ENCODE measurements at places on chromosomes 7 and 10.

GRCh38 chr7:18467011-18467410 is 28.5 kb upstream of the HDAC9 start:
- no peak for DNase-seq

GRCh38 chr10:132554053-132554990 is 16.7 kb downstream of the INPP5A start:
- no peak for DNase-seq

DNA sequence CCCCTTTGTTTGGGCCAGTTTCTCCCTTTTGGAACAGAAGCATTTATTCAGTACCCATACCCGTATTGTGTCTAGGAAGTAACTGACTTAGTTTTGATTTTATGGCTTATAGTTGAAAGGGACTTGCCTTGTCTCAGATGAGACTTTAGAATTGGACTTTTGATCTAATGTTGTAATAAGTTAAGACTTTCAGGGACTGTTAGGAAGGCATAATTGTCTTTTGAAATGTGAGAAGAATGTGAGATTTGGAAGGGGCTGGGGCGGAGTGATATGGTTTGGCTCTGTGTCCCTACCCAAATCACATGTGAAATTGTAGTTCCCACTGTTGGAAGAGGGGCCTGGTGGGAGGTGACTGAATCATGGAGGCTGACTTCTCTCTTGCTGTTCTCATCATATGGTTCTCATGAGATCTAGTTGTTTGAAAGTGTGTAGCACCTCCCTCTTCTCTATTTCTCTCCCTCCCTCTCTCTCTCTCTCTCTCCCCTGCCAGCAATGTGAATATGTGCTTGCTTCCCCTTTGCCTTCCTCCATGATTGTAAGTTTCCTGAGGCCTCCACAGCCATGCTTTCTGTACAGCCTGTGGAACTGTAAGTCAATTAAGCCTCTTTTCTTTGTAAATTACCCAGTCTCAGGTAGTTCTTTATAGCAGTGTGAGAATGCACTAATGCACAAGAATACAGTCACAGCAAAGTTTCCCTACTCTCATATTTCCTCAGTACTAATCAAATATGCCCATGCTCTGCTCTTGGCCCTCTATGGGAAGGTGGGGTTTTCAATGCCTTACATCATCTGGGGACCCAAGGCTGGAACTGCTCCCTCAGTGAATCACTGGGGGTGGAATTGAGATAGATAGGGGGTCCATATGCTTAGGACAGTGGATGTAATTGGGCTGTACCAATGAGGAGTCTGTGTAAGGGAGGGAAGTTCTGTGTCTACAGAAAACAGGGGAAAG is 17.2 kb upstream of the AKR1C1 start:
- no peak for DNase-seq

- no peak for DNase-seq
Measured at GRCh38 chr10:9926003-9926402, 1091.7 kb upstream of the CELF2 start.

- DNase-seq = no peak
Measured at GRCh38 chr10:80530816-80531215, 6.9 kb upstream of the SH2D4B start.

- no peak for DNase-seq
Measured at GRCh38 chr10:30970760-30971460, 60.8 kb downstream of the ZNF438 start.

GRCh38 chr10:128848810-128849209 is 618.2 kb upstream of the MGMT start:
- DNase-seq = no peak

DNA sequence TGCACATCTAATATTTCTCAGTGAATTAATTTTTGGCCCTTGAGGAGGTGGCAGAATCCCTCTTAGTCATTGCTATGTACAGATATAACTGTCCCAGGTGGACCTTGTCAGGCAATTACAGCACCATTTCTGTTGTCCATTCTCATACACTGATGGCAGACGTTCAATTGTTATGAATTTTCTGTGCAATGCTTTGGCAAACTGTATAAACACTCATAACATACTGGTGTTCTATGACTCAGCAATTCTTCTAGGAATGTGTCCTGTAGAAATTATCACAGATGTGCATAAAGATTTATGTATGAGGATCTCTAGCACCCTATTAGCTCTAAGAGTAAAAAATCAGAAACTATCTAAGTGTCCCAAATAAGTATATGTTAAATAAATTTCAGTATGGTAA is 80.8 kb downstream of the DNAJB9 start:
- DNase-seq = no peak

Data from H54 (cell line).